ENCODE measurements at places on chromosomes 4 and X.

- no peak for DNase-seq
These were observed 19.7 kb downstream of the GABRB1 start for GRCh38 chr4:47050761-47051725.

DNA sequence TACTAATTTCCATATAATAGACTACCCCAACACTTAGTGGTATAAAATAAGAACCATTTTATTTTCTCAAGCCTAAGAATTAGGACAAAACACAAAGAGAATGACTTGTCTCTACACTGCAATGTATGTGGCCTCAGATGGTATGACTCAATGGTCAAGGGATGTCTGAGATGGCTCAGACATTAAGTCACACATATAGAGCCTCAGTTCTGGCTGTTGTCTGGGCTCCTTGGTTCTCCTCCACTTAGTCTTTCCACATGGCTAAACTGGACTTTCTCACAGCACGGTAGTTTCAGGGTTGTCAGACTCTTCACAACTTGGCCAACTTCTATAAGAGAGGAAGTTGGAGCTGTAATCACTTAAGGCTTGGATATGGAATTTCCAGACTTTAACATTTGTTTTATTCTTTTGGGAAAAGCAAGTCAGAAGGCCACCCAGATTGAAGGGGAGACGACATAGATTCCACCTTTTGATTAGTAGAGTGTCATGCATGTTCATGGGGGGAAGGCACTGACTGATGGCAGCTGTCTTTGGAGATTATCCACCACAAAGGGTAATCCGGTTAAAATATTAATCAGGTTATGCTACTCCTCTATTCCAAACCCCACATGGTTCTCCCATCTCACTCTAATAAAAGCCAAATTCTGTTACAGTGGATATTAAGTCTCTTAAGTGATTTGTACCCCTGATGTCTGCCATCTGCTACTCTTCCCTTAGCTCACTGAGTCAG, 9.4 kb downstream of the IL15 start:
- peak; percentile 86 for DNase-seq

DNA sequence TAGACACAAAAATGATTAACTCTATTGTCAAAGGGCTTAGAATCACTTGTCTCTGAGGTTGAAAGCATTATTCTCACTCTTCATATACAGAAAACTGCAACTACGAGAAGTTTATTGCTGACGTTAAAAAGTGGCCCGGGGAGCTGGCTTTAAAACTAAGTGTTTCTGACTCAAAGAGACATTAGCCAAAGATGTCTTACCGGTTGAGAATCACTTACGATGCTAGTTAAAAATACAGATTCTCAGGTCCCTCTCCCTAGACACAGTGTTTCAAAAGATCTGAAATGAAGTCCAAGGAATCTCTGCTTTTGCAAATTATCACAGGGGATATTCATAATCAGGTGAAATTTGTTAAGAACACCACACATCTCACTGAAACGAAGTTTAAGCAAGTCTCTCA, 1.2 kb downstream of the GNPDA2 start:
- DNase-seq, result no peak

GRCh38 chr4:126604268-126604867, 1028.4 kb upstream of the INTU start:
- no peak for DNase-seq

DNA sequence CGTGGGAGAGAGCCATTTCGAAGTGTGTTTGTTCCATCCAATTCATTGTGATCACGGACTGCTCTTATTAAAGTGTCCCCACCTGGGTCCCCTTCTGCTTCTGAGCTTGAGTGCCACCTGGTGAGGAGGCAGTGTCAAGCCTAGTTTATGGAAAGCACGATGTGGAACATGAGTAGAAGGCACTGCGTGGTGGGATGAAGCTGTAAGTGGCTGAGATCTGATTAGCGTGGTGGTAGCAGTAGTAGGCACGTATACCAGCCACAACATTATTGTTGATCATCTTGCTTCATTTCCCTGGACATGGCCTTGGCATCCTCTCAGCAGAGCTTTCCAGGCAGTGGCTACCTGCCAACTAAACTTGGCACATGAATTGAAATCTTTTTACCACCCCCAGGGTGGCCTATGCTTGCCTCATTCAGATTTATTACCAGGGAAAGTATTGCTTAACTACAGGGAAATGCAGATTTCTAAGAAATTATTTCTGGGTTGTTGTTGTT, 46.4 kb downstream of the GPAT3 start:
- DNase-seq, result no peak

- peak; percentile 69 for DNase-seq
These were observed 54.1 kb downstream of the ARHGAP10 start for GRCh38 chr4:147786031-147786430.

- DNase-seq, result no peak
These were observed 143.8 kb downstream of the PPARGC1A start for GRCh38 chr4:23746027-23746426.

DNA sequence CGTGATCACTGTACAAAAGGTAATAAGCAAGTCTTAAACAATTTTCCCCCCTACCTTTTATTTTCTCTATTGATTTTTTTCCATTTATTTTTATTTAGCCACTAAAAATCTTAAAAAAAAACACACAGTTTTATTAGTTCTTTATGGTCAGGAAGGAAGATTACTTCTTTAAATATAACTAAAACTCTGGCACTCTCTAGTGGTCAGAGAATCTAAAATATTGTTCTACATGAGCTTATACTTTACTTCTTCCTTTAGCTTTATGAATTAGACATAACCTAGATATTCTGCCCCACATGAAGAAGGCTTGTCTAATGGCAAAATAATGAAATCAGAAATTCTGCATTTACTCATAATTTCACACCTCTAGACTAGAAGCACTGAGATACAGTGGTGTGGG, 135.2 kb downstream of the PDE5A start:
- no peak for DNase-seq

DNA sequence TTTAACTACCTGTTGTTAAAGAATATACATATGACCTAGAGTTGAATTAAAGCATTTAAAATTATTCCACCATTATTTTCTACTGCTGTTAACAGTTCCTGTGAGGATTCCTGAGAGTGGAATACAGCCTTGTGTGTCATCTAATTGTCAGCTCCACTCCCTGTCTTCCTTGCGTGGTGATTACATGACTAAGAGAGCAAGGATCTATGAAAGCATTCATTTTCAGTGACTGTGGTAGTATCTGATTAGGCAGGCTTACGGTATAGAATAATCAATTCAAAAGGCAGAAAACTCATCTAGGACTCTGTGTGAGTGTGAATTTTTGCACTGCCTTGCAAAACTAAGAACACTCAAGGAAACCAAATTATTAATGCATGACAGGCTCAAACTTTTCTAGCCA, 577.8 kb downstream of the SH3BGRL start:
- no peak for DNase-seq

DNA sequence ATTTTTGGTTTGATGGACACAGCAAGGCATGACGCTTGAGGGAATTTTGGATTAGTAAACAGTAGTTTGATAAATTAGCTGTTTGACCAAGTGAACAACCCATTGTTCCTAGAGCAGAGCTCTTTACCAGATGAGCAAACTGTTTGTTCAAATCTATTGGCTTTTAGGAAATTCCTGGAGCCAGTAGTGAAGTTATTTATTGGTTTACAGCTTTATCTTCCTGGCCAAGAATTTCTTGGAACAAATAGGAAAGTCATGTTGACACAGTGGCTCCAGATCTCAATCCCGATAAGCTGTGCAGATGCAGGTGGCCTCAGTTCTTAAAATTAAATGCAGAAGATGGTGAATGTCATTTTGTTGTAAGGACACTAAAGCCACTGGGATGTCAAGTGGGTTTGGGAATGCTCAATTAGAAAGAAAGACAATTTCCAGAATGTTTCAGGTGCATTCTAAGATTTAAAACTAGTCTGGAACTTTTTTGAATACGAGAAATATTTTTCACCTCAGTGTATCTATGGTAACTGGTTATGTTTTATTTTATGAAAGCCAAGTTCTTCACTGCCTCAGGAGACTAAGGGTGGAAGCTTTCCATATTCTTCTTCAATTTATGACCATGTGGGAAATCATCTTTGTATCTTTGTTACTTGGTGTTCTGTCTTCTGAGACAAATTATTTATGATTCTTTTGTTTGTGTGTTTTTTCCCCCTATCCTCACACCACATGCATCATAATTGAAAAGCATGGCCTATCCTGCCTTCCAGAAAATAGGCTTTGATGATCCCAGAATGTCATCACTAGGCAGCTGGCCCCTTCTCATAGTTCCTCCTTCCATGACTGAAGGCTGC, 554.5 kb downstream of the STIM2 start:
- no peak for DNase-seq

GRCh38 chr4:189659287-189659686, 281.4 kb upstream of the FRG1 start:
- peak; percentile 89 for DNase-seq

DNA sequence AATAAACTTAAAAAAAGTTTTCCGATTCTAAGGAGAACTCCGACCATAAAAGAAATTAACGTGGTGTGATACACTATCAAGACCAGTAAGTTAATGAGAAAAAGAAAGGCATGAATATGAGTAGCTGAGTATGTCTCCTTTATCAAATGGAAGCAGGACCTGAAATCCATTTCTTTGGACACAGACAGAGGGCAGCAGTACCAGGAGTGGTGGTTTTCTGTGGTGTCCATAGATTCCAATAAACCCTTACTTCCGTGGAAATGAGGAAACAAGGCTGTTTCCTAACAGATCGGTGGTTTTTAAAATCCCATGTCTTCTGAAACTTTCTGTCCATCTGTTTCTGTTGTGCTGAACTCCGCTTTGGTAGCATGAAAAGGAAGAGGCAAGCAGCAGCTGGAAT, 128.5 kb upstream of the TSPAN5 start:
- DNase-seq, result no peak

- no peak for DNase-seq
These were observed 82.5 kb upstream of the PTPN13 start for GRCh38 chr4:86511590-86511989.

DNA sequence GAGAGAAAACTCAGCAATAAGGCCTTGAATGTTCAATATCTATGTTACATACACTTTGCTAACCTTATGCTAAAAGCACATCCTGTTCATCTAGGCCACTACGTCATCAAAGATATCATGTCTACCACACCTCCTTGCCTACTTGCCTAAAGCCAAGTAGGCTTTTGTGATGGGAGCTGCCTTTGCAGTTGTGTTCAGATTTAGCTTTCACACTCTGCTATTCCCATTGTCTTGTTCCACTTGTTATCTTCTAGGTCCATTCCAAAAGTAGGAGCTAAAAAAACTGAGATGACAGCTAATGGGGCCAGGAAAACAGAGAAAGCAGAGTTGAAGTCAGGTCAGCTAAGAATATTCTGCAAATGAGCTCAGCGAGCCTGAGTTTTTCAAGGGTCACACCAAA, 153.6 kb upstream of the EDNRA start:
- no peak for DNase-seq

GRCh38 chrX:16023790-16024734, 99.3 kb upstream of the GRPR start:
- peak; percentile 30 for DNase-seq

GRCh38 chrX:34426334-34426733, 230.8 kb downstream of the TMEM47 start:
- no peak for DNase-seq

- DNase-seq, result no peak
These were observed 105.0 kb upstream of the NR0B1 start for GRCh38 chrX:30414144-30414543.

DNA sequence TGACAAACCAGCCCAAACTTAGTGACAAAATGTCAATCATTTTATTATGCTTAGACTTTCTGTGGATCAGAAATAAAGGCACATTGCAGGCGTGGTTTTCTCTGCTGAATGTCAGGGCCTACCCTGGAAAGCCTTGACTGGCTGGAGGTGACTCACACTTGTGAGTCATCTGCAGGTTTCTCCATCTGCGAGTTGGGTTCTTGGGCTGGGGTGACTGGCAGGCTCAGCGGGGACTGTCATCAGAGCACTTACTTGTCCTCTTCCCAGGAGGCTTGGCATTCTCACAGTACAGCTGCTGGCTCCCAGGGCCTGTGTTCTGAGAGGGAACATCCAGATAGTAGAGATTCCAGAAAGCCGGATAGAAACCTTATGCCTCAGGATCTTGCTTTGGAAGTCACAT, 153.8 kb upstream of the AGA start:
- DNase-seq, result peak; percentile 2

DNA sequence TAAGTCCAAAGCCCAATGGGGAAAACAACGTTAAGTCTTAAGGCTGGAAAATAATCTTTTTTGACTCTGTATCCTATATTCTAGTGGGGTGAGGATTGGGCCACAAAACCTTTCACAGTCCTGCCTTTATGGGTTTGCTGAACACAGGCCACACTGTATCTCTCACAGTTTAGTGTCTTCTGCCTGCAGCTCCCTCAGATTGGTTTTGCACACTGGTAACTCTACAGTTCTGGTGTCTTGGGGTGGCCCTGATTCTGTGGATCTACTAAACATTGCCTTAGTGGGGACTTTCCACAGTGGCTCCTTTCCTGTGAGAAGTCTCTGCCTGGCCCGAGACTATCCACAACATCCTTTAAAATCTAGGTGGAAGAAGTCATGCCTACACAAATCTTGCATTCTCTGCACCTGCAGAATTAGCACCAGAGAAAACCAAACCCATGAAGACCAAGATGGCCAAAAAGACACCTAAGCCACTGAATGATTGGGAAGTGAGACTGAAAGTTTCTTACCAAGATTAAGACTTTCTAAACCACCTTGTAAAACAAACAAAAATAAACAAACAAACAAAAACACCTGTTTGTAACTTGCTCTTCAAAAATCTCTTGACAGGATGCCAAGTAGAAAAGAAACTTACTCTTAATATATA, 150.4 kb upstream of the PCDH10 start:
- DNase-seq, result no peak

DNA sequence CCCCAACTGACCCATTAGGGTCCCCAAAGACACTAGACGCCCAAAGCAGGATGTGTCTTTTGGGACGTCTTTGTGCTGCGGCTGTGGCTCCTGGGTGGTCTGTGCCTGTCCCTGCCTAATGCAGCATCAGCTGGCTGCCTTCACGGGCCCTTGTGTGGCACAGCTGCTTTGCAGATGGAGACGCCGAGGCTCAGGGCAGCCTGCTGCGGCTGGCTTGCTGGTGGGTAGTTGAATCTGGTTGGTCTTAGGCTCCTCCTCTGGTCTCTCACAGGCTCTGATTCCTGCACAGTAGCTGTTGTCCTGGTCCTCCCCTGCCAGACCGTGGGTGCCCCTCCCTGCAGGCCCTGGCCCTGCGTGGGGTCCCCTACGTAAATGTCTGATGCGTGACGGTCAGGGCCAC, 8.1 kb downstream of the CPZ start:
- no peak for DNase-seq

DNA sequence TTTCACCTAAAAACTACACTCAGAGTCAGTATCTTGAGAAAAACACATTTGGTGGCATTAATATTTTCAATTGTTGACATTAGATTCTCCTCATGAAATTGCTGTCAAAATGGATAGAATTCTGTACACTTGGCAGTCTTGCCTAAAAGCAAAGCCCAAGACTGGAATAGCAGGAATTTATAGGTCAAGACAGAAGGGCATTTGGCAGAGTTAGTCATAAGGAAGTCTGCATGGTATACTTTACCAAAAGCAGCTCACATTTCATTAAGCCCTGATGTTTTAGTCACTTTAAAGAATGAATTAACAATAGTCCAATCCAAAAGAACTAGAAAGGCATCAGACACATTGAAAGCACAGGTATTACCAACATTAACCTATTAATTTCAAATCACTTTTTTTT, 7.1 kb downstream of the CCDC160 start:
- DNase-seq, result no peak
